Activated CD8-positive, alpha-beta T cell treated with anti-CD3 and anti-CD28 coated beads for 36 hours (primary cell): ENCODE measurements at places on chromosomes 12 and 14.

DNA sequence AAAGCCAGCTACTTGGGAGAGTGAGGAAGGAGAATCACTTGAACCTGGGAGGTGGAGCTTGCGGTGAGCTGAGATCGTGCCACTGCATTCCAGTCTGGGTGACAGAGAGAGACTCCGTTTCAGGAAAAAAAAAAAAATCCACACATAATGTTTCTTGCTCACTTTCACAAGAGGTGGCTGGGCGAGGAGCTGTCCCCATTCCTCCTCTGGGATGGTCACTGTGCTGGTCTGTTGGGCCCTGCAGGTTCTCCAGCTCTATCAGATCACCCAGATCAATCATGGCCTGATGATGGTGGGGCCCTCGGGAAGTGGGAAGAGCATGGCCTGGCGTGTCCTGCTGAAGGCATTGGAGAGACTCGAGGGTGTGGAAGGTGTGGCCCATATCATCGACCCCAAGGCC, 47.3 kb downstream of the DYNC1H1 start:
- no peak overlapping the region for H3K27ac ChIP-seq
- H3K27me3 ChIP-seq, result no peaks in the 10 kb centered on the region
- no peaks in the 10 kb centered on the region for H3K4me1 ChIP-seq
- H3K4me3 ChIP-seq, result no peak overlapping the region
- peaks cover 75% of the 10 kb centered on the region for H3K36me3 ChIP-seq

DNA sequence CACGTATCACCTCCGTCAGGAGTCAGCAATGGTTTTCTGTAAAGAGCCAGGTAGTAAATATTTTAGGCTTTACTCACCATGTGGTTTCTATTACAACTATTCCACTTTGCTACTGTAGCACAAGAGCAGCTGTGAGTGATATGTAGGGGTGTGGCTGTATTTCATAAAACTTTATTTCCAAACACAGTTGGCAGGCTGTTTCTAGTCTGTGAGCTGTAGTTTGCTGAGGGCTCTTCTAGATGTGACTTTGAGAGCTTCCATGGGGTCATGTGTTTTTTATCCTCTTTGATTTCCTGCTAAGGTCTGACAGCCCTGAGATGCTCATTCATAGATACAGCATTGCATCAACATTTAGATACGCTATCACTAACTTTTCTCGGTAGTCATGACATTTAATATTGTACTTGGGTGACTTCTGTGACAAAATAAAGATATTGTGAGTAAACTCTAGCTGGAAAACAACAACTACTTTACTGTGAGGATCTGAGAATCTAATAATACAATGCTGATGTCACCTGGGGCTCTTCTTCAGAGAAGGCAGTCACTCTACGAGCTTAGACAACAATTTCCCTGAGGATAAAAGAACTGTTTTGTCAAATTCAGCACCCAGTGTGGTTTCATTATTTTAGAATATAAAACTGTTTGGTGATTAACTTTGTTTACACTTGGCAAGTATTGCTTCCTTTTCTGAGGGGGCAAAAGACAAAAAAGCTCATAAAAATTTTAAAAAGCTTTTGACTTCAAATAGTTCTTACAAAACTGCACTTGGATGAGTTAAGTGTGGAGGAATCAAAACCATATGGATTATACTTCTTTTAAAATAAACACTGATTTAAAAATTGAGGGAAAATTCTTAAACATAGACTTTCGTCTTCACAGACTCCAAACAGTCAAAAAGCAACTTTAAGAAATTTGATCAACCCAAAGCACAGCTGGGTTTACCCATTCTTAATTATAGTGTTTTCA, 231.2 kb upstream of the DCN start:
- no peak overlapping the region for H3K4me3 ChIP-seq
- H3K27me3 ChIP-seq, result peaks cover 5% of the 10 kb centered on the region
- H3K36me3 ChIP-seq, result no peaks in the 10 kb centered on the region
- H3K4me1 ChIP-seq, result no peaks in the 10 kb centered on the region
- DNase-seq, result no peak
- H3K27ac ChIP-seq, result no peak overlapping the region

- H3K4me3 ChIP-seq, result no peak overlapping the region
- no peaks in the 10 kb centered on the region for H3K27me3 ChIP-seq
- H3K36me3 ChIP-seq, result no peaks in the 10 kb centered on the region
- H3K4me1 ChIP-seq, result no peaks in the 10 kb centered on the region
- H3K27ac ChIP-seq, result no peak overlapping the region
Observed at GRCh38 chr12:21183721-21184275, 52.8 kb downstream of the SLCO1B1 start.

- no peak overlapping the region for H3K27ac ChIP-seq
- no peak for DNase-seq
- peaks cover 2% of the 10 kb centered on the region for H3K36me3 ChIP-seq
- H3K4me1 ChIP-seq, result peaks cover 26% of the 10 kb centered on the region
- H3K27me3 ChIP-seq, result no peaks in the 10 kb centered on the region
Observed at GRCh38 chr14:61584331-61584741, 111.0 kb upstream of the HIF1A start.

DNA sequence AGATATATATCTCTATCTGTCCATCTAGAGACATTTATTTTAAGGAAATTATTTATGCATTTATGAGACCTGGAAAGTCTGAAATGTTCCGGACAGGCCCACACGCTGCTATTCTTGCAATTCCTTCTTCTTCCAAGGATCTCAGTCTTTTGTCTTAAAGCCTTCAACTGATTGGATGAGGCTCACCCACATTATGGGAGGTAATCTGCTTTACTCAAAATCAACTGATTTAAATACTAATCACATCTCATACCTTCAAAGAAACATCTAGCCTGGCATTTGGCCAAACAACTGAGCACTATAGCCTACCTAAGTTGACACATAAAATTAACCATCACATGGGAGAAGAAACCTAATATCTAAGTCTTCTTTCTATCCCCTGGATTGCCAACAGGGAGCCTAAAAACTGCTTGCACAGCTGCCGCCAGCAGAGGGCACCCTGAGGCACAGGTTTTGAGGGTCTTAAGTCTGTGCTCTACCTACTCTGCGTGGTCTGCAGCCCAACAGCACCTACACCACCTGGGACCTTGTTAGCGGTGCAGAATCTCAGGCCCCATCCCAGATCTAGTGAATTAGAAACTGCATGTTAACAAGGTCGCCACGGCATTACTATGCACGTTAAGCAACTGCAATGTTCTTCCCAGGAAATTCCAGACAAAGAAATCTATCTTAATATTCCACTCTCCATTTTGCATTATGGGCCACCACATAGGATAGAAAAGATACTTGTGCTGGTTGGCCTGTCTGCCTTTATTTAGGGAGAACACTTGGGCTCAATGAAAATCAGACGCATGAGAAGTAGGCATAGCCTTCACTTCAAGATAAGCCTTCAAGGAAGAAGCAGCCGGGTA, 249.7 kb downstream of the FOXG1 start:
- H3K36me3 ChIP-seq, result no peaks in the 10 kb centered on the region
- H3K27me3 ChIP-seq, result no peaks in the 10 kb centered on the region
- H3K4me3 ChIP-seq, result no peak overlapping the region

DNA sequence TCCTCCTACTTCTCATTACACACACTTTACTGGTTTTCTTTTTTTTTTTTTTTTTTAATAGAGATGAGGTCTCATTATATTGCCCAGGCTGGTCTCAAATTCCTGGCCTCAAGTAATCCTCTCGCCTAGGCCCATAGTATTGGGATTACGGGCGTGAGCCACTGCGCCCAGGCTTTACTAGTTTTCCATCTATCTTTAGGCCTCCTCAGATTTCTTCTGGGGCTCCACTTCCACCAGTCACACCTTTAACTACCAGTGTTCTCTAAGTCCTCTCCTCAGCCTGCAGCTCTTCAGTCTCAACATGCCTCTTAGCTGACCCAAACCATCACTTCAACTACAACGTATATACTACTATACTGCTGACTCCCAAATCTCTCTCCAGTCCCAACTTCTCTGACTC, 10.4 kb downstream of the R3HDM2 start:
- H3K4me1 ChIP-seq, result peaks cover 30% of the 10 kb centered on the region
- H3K27me3 ChIP-seq, result no peaks in the 10 kb centered on the region
- H3K36me3 ChIP-seq, result peaks cover 19% of the 10 kb centered on the region
- H3K4me3 ChIP-seq, result no peak overlapping the region
- DNase-seq, result no peak

GRCh38 chr12:47236109-47236714, 156.5 kb upstream of the AMIGO2 start:
- peaks cover 57% of the 10 kb centered on the region for H3K4me1 ChIP-seq
- peak overlapping the region; percentile 13 for H3K27ac ChIP-seq
- no peak overlapping the region for H3K4me3 ChIP-seq
- no peaks in the 10 kb centered on the region for H3K27me3 ChIP-seq
- H3K36me3 ChIP-seq, result peaks cover 74% of the 10 kb centered on the region
- DNase-seq, result no peak

DNA sequence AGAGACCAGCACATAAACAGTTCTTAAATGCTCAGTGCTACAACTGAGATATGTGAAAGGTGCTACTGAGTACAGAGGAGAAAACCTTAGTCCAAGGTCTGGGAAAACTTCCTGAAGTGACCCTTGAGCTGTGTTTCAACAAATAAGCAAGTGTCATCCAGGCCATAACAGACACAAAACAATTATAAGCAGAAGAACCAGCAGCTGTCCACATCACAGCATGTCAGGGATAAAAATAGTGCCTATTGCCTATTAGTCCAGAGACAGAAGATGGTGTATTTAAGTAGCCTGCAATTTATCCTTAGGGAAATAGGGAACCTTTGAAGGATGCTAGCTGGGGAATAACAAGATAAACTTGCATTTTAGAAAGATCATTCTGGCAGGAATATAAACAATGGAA, 237.8 kb downstream of the SPTSSA start:
- H3K27ac ChIP-seq, result no peak overlapping the region
- H3K27me3 ChIP-seq, result peaks cover 10% of the 10 kb centered on the region
- peaks cover 7% of the 10 kb centered on the region for H3K4me1 ChIP-seq
- no peak for DNase-seq
- H3K4me3 ChIP-seq, result no peak overlapping the region
- no peaks in the 10 kb centered on the region for H3K36me3 ChIP-seq

- H3K27me3 ChIP-seq, result no peaks in the 10 kb centered on the region
- no peak for DNase-seq
- peak overlapping the region; percentile 60 for H3K27ac ChIP-seq
- peaks cover 50% of the 10 kb centered on the region for H3K4me1 ChIP-seq
Observed at GRCh38 chr14:24207104-24207551, 1.6 kb downstream of the TSSK4 start.

GRCh38 chr12:80400571-80400991, 43.5 kb upstream of the PTPRQ start:
- H3K4me1 ChIP-seq, result peaks cover 2% of the 10 kb centered on the region
- H3K27ac ChIP-seq, result no peak overlapping the region
- H3K27me3 ChIP-seq, result peaks cover 10% of the 10 kb centered on the region
- no peak overlapping the region for H3K4me3 ChIP-seq
- DNase-seq, result no peak
- H3K36me3 ChIP-seq, result no peaks in the 10 kb centered on the region

DNA sequence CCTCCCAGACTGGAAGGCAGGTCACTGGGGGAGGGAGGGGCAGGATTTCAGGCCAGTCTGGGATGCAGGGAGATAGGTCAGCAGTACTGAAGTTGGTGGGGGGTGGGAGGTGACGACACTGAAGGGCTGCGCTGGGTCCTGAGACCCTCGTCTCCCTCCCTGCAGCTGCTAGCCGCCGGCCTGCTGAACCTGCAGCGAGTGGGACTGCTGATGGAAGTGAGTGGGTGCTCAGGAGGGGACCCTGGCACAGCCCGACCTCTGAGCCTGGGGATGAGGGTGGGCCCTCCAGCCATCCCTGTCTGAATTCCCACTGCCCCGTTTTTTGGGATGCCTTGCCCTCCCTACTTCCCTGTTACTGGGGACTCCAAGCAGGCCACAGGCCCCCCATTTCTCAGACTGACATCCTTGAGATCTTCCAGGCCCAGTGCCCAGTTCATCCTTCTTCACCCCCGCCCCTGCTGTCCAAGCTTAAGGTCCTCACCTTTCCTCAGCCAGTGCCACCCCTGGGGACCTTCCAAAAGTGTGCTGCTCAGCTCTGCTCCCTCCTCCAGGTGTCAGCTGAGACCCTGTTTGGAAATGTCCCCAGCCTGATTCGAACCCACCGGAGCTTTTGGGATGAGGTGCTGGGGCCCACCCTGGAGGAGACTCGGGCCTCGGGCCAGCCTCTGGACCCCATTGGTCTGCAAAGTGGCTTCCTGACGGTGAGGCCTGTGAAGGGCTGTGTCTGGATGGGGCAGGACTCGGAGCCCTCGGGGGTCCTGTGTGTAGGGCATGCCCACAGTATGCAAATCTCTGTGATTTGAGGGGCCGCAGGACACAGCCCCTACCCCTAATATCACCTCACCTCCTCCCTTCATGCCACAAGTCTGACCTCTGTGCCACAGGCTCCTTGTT, 5.5 kb downstream of the PLEKHG6 start:
- H3K4me3 ChIP-seq, result no peak overlapping the region
- no peaks in the 10 kb centered on the region for H3K36me3 ChIP-seq
- H3K27me3 ChIP-seq, result no peaks in the 10 kb centered on the region
- H3K27ac ChIP-seq, result no peak overlapping the region
- DNase-seq, result no peak

DNA sequence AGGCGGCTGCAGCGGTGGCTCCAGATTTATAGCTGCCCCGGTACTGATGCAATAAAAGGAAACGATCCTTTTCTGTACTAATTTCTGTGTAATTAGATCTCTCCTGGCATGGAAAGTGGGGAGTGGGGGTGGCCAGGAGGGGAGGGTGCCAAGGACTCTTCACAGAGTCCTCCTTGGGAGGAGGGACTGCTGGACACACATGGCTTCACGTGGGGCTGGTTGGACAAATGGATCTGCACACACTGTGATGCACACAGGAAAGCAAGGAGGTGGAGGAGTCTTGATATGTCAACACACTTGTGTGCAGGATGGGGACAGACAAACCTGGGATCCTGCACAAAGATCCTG, 23.8 kb upstream of the ATP5MC2 start:
- peaks cover 20% of the 10 kb centered on the region for H3K4me1 ChIP-seq
- H3K36me3 ChIP-seq, result no peaks in the 10 kb centered on the region
- H3K4me3 ChIP-seq, result no peak overlapping the region

GRCh38 chr14:94481468-94482131, 5.6 kb upstream of the SERPINA9 start:
- H3K36me3 ChIP-seq, result no peaks in the 10 kb centered on the region
- no peaks in the 10 kb centered on the region for H3K4me1 ChIP-seq
- peaks cover 14% of the 10 kb centered on the region for H3K27me3 ChIP-seq

DNA sequence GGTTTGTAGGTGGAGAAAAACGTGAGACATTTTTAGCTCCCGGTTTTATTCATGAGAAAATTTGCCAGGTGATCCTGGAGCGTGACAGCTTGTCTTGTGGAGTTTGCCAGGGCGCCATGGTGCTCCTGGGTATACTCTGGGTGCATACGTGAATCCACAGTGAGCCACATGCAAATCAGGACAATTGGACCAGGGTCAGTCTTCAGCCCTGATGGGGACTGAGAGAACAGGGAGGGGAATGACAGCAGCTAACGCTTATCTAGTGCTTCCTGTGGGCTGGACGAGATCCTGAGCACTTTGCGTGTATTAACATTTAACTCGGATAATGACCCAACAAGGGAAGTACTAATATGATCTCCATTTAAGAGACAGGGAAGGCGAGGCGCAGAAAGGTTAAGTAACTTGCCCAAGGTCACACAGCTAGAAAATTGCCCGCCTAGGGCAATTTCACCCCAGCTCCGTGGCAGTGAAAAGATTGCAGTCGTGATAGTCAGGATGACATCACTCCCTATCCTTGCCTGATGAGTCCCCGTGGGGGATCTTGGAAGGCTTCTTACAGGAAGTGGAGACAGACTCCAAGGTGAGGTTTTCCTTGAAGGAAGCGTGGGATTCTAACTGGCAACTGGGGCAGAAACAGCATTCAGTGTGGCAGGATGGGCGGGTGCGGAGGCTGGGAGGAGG, 118.4 kb upstream of the NCOR2 start:
- DNase-seq, result no peak
- no peak overlapping the region for H3K27ac ChIP-seq
- peaks cover 36% of the 10 kb centered on the region for H3K4me1 ChIP-seq
- no peak overlapping the region for H3K4me3 ChIP-seq
